ENCODE measurements at places on chromosomes 6 and 20.

- DNase-seq: no peak
Observed at GRCh38 chr6:24945054-24945453, 9.3 kb upstream of the RIPOR2 start.

DNA sequence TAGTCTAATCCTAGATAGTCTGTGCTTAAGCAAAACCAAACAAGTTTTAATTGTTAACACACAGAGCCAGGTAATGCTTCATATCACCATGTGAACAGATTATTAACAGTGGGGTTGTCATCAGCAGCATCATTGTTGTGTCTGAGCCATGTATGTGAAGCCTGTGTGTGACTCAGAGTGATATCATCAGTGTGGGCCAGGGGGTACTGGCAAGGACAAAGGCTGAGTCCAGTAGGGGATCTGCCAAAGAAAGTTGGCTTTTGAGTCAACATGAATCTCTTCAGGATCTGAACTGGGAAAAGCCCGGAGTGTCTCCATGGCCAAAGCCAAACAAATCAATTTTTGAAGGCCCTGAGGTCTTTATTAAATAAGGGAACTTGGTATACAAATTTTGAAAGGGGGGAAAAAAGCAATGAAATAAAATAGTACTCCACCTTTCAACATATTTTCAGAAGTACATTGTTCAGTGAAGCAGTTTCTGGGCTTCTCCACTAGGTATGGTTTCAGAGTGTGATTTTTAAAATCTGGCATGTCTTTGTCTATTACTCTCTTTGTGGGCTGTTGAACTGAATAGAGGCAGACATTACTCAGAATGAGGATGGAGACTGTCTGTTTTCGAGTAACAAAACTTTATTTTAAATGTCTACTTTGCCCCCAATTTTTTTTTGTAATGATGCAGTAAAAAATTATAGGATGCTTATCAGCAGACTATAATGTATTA lies 444.2 kb upstream of the JAG1 start:
- DNase-seq: no peak

DNA sequence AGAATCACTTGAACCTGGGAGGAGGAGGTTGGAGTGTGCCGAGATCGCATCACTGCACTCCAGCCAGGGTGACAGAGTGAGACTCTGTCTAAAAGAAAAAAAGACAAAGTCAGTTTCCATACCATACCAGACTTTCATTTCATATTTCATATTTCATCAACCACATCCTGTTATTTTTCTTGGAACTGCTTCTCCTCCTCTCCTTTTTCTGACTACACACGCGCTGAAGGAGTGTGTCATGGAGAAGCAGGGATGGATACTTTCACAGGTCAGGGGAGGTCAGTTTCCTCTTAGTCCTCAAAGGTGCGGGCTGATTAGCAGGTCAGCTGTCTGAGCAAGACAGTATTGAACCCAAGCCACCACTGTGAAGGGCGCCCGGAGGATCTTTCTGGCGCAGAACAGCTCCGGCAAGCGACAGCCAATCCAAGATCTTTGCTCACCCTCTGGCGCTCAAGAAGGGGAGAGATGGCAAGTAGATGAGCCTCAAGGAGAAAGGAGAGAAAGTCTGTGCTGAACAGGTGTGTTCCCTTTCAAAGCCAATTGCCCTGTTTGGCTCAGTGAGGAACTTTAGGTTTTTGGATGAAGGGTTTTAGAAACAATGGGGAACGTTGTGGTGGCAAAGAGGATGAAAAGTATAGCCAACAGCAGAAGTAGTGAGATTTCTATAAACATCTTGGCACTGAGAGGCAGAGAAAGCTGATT lies 18.9 kb upstream of the SYNJ2 start:
- no peak for DNase-seq

GRCh38 chr6:8213995-8214394 lies 111.6 kb upstream of the EEF1E1 start:
- DNase-seq: no peak

DNA sequence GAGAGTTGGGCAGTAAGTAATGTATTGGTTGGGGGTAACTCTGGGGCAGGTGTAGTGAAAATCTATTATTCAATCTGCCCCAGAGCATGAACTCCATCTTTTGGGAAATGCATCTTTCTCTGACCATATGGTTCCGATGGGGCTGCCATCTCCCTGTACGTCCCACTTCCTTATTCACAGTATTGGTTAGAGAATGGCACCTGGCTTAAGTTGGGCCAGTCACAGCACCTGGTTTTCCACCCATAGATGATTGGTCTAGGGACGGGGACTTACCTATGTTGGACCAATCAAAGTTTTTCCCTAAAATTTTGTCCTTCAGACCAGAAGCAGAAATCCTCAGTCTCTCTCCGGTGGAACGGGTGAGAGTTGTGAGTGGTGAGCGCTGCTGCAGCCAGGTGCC lies 2.2 kb upstream of the RALY start:
- no peak for DNase-seq

DNA sequence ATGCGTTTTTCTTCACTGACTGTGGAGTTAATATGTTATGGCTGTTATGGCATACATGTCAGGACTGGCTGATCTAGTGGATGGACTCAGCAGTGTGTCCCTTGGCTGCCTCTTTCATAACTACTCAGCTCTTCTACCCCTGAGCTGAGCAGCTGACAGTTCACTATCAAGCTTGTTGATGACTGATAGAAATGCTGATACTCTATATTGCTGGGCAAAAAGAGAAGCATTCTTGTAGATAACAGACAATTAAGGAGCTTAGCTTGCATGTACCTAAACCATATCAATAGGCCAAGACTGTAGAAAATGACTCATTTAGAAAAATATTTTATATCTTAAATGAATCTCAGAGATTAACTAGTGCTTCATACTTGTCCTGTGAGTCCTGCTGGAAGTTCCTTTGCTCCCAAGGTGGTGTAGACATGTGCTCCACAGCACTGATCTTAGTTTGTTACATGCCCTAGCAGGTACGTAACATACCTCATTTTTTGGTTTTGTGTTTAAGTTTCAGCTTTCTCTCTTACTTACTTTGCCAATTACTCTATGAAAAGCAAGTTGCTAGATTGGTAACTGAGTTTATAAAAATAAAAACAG lies 236.9 kb downstream of the GMDS start:
- DNase-seq: no peak
